Brain microvascular endothelial cell (primary cell): ENCODE measurements at places on chromosomes 16 and 17.

DNA sequence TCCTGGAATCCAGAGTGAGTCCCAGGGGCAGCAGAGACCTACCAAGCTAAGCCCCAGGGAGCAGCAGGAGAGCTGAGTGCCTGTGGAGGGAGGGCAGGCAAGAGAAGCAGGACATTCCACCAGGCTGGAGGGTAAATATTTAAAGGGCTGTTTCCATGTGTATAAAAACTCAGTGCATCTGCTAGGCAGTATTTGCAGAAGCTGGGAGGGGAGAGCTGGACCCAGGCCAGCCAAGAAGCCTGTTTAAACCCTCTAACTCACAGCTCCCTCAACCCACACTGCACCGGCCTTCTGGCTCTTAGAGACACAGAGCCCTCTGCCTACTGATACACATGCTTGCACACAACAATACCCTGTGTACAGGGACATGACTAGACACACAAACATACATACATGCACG, 22.5 kb upstream of the TMEM132E start:
- DNase-seq: no peak

DNA sequence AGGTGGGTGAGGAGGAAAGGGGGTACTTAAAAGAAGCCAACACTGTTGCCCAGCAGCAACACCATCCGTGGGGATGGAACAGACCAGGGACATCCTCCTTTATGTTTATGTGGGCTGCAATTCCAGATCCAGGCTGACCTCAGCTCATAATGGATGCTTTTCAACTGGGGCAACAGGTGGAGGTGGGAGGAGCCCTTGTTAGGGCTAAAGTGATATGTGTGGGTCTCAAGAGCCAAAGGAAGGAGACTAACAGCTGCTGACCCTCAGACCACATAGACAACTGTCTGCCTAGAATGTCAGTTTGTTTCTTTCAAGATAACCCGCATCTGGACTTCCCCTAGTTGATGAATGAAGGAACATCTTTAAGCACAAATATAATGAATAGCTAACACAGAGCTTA, 2.0 kb upstream of the INPP5K start:
- no peak for DNase-seq

- peak; percentile 46 for DNase-seq
Measured at GRCh38 chr17:32551186-32551955, 64.6 kb downstream of the CDK5R1 start.

DNA sequence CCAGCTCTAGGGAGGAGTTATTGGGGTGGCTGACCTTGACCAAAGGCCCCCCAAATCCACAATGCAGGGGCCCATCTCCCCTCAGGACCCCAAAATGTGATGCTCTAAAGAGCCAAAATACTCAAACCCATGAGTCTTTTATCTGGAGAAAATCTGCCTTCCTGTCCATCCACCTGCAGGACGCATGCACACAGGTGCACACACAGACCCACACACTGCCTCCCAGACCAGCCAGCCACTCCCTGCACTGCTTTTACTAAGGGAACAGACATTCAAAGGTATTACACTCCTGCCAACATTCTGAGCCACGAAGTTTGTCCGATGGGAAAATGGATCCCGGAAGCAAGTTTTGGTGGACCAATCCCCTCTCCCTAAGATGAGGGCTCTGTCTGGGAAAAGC, 76.1 kb upstream of the CDH5 start:
- no peak for DNase-seq

- DNase-seq: no peak
Measured at GRCh38 chr16:59295993-59296736, 562.0 kb upstream of the GOT2 start.
